ENCODE measurements at places on chromosomes 1 and 21.

- DNase-seq, result no peak
Observed at GRCh38 chr1:168252204-168252733, 26.5 kb downstream of the SFT2D2 start.

DNA sequence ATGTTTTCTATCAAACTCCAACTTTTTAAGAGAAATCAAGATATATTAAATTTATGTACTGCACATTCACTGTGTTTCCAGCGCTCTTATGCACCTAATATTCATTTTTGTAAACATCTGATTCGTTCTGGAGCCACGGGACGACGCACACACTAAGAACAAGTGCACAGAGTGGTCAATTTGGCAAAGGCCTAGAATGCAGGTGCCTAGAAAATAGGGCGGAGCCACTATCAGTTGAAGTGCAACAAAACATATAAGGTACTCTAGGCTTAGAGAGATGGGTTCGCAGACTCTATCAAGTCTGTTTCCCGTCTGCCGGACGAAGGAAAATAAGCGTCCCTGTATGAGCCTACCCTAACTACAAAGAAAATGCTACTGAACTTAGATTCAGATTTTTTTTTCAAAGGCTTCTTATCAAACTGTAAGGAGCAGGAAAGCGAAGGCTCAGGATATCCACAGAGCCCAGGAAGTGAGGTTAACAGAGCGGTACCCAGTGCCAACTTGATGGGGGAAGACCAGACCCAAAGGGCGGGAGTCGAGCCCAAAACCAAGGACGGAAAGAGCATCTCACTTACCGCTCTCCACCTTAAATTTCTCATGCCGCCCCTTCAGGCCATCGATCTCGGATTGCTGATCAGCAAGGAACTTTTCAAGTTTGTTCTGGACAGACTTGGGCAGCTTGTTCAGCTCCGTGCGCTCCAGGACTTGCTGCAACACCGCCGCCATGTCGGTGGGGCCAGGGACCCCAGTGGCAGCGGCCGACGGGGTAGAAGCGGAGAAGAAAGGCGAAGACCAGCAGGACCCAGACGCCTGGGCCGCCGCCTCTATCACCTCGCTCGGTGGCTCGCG lies 526 bp downstream of the TPR start:
- peak; percentile 31 for DNase-seq

GRCh38 chr1:6113116-6113515 lies 67.0 kb downstream of the CHD5 start:
- DNase-seq, result no peak

DNA sequence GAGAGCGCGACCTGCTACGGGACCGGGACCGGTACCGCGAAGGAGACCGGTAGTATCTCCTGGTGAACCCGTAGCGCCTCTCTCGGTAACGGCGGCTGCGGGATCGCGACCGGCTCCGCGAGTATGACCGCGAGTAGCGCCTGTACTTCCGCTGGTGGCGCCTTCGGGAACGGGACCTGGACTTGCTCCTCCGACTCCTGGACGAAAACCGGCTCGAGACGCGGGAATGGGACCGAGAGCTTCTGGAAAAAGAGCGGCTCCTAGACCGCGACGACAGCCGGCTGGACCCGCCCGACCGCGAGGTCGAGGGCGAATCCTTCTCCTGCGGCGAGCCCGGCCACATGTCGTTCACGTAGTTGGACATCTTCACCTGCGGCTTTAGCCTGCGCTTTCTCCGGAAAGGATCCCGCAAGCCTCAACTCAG lies 642 bp downstream of the RSRP1 start:
- peak; percentile 28 for DNase-seq

GRCh38 chr1:178389441-178389840 lies 107.3 kb downstream of the CLEC20A start:
- DNase-seq, result no peak

GRCh38 chr1:227901906-227902640 lies 45.7 kb downstream of the WNT9A start:
- peak; percentile 70 for DNase-seq

- DNase-seq, result no peak
Observed at GRCh38 chr1:173744651-173745050, 29.9 kb downstream of the KLHL20 start.

- DNase-seq, result no peak
Observed at GRCh38 chr21:44751799-44752636, 40.6 kb upstream of the TSPEAR start.

GRCh38 chr21:41068496-41068895 lies 99.5 kb upstream of the BACE2 start:
- peak; percentile 23 for DNase-seq

DNA sequence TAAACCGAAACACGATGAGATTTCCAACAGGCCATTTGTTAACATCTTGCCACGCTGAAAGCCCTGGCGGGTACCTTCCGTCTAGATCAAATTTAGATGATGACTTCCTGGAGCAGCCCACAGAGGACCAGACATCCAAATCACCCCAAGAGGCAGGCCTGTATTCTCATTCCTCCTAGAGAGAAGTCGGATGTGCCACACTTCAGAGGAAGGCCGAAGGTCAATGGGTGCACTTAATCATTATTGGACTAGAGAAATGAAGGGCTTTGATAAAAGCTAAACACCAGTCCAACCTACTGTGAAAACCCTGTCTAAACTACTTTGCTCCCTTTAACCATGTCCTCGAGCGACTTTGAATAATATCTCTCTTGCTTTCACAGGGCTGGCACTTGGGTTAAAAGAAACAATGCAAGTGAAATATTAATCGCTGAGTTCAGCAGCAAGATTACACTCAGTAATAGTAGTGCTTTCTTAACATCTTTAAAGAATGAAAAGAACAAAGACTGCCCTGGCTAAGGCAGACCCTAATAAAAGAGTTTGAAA lies 76.5 kb downstream of the BCAR3 start:
- DNase-seq, result no peak

DNA sequence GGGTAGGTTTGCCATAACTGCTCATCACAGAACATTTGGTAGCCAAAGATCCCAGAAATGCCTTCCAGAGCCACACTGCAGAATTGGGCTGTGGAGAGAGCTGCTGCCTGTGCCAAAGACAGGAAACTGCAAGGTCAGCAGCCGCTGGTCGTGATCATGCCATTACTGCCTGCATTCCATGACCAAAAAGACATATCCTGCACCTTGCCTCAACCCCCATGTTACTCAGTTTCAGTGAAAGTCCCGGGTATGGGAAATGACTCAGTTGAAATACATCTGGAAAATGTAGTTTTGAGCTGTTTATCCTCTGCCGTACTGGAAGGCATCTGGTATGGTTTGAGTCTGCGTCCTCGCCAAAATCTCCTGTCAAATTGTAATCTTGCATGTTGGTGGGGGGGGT lies 161.7 kb downstream of the FCRL5 start:
- no peak for DNase-seq

DNA sequence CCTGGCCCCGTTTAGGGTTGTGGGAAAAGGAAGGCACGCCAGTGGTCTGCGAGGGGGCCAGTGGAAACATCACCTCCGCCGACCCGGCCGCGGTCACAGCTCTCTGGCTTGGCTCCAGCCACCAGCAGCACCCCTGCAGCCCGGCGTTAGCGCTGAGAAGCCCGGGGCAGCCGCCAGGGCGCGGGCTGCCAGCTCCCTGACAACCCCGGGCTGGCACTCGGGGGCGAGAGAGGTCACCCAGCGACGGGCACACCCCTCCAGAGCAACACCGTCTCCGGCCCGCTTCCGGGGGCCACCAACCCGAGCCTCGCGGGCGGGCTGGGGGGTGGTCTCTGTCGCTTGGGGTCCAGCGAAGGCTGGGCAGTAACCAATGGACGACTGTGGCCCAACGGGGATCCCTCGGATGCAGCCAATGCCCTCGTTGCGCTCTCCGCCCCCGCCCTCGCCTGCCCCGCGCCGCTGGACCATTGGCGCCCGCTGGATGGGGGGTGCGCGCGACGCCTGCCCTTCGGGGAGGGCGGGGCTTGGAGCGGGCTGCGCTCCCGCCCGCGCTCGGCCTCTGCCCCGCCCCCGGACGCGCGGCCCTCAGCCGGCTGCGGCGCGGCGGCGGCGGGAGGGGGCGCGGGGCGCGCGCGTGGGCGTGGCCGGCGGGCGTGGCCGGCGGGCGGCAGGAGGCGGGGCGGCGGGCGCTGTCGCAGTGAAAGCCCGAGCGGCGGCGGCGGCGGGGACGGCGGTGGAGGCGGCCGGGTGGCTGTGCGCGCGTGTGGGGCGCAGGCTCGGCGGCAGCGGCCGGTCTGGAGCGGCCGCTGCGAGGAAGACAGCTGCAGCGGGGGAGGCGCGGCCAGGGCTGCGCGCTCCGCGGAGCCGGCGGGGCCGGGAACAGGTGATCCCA lies at the start of gene MAN1C1:
TSS of gene MAN1C1 (plus strand) at position 697 of the 892 bp plus-strand sequence. CDS start 1,007 bp downstream, outside the sequence.
- DNase-seq, result peak; percentile 99

- DNase-seq, result no peak
Observed at GRCh38 chr1:97507863-97508262, 413.0 kb downstream of the DPYD start.

- DNase-seq, result no peak
Observed at GRCh38 chr1:224435999-224436398, 1.4 kb upstream of the WDR26 start.

- peak; percentile 97 for DNase-seq
Observed at GRCh38 chr1:206635080-206635977, at the start of gene DYRK3. TSS of gene DYRK3 (plus strand) at chr1:206635536. CDS start at chr1:206635704, 168 bp downstream.

- no peak for DNase-seq
Observed at GRCh38 chr1:54714881-54715492, 674 bp upstream of the TTC4 start.

DNA sequence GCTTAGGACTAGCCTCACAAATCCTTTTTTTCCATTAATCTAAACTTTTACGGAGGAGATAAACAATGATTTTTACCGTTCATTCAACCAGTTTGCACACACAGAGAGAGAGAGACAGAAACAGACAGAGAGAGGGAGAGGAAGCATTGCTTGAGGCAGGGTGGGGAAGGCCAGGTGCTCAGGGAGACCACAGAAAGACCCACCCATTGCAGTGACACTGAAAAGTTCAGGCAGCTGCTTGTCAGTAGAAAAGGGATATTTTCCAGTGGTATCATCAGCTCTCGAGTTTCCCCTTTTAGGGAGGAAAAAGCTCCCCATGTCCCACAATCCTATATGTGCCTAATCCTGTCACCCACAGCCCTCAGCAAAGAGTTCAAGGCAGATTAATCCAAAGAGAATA lies 27.2 kb downstream of the TCP10L start:
- DNase-seq, result no peak

DNA sequence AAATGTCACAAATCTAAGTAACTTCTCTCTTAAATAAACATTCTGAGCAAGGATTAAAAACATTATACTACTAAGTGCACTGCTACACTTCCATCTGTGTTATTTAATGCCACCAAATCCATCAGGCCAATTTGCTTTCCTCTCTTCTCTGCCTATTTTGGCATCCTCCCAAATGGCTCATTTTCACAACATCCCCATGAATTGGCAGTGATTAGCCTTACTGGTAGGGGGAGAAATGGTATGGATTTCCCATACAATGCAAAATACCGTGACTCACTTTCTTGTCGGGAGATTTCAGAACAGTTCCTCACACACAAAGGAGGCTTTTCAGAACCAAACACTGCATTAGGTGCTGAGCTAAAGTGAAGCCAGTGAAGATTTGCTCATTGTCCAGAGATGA lies 195.7 kb downstream of the MIS18A start:
- peak; percentile 67 for DNase-seq

DNA sequence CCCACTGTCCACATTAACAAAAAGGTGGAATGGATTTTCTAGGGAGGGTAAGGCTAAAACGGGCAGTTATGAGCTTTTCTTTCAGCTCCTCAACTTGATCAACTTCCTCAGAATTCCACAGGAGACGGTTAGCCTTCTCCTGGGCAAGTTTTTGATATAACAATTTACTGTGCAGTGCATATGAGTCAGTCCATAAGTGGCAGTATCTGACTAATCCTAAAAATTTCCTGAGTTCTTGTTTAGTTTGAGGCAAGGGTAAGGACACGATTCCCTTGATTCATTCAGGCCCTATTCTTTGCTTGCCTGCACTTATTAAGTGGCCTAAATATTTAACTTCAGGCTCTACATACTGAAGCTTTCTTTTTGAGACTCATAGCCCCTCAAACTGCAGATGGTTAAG lies 6.2 kb upstream of the AADACL3 start:
- no peak for DNase-seq

GRCh38 chr1:235054936-235055335 lies 73.7 kb downstream of the TOMM20 start:
- DNase-seq, result no peak

- no peak for DNase-seq
Observed at GRCh38 chr1:206495493-206496046, 11.8 kb upstream of the RASSF5 start.

DNA sequence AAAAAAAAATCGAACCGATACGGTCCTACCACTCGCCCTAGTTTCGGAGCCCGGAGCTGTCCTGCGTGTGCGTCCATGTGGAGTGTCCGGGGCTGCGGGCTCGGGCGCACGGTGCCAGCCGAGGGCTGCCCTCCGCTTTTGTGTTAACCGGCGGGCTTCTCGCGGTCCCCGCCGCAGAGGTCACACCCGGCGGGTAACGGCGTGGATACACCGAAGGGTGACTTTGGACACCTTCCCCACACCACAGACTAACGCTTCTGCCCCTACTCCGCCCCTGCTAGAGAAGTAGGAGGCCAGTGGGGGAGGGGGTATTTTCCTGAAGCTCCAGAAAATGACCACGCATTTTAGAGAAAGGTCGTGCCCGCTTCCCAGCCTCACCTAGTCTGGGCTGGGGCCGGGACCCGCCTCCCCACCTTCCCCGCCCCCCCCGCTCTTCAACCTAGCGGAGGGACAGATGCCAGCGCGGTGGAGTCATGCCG lies 609 bp upstream of the ATF3 start:
- DNase-seq, result no peak

GRCh38 chr1:30778154-30778978 lies 20.8 kb upstream of the LAPTM5 start:
- DNase-seq, result peak; percentile 84

DNA sequence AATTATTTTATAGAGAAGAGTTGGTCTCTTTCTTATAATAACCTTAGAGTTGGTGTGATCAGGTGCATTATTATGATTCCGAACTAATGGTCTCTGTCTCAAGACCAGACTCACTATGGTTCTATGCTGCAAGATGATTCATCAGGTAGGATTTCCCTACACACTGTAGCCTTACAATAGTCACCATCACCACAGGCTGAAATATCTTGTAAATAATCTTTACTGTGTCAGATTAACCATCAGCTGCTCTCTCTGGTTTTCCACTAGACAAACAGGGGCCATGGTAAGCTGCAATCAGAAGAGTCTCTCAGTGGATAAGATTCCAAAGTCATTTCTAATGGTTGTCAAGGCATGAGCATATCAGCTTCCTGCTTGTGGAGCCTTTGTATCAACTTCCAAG lies 4.4 kb upstream of the GBP4 start:
- DNase-seq, result no peak

GRCh38 chr1:163046071-163046470 lies 23.1 kb upstream of the RGS4 start:
- DNase-seq, result no peak

DNA sequence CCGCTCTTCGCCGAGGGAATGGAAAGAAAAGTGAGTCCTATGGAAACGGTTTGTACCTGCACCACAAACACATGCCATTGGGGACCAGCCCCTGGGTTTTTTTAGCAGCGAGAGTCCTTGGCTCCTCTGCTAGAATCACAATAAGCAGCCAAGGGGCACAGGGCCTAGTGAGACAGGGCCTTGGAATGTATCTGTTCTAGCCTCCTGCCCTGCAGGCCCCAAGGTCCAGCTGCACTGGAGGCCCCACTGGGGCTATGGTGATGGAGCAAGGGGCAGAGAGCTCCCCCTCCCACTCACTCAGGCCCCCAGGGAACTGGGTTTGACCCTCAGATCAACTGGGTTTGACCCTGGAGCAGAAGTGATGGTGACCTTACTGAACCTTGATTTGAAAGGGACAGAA lies 14.4 kb downstream of the SHISA4 start:
- no peak for DNase-seq

Measured in SK-N-SH (cell line).